ENCODE measurements at places on chromosomes 11 and 22.

DNA sequence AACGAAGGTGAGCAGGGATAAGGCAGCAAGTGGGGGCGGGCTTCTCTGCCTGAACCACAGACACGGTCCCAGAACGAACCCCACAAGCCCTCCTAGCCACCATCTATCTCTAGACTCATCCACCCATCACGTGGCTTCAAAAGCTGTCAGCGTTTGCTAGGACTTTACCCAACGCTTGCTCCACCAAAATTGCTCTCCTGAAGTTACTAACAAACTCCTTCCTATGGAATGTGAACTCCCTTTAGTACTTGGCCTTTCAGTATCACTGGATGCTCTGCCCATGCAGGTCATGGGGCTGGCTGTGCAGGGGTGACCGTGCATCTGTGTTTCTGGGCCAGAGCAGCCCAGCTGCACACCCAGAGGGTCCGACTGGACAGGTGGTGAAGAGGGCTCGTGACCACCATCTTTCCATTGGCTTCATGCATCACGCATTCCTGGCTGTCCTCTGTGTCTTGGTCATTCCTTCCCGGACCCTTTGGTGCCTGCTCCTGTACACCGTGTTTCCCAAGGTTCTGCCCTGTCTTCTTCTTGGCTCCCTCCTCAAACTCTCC is 85.1 kb downstream of the MYO7A start:
- DNase-seq = no peak

- DNase-seq = no peak
These were observed 130.8 kb downstream of the ARL14EP start for GRCh38 chr11:30453705-30454104.

- no peak for DNase-seq
These were observed 98.3 kb downstream of the WNT11 start for GRCh38 chr11:76107971-76108370.

DNA sequence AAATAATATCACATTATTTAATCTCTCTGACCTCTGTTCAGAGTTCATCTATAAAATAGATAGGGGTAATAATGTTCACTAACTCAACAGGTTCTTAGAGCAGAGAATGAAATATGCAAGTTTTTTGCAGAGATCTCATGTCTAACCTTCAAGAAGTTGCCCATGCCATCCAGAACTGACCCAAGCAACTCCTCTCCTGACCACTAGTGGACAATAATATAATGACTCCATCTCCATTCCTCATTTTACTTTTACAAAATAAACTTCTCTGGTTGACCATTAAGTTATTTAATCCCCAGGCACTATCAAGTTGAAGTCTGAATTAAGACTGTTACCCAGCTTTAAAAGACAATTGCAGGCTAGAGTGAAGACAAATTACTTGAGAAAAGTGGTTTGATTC is 382.6 kb downstream of the KCNA4 start:
- no peak for DNase-seq

DNA sequence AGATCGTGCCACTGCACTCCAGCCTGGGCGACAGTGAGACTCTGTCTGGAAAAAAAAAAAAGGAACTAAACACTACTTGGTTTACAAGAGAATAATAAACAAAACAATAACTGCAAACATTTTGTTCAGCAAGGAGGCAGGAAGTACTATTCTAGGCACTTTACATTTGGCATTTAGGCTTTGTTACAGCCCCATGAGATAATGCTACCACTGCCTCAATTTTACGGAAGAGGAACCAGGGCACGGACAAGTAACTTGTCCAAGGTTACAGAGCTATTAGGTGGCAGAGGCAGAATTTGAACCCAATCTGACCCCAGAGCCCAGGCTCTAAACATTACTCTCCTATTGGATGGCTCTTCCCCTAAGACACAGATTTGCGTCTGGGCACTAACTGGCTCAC is 108.7 kb upstream of the AKIP1 start:
- DNase-seq = no peak

DNA sequence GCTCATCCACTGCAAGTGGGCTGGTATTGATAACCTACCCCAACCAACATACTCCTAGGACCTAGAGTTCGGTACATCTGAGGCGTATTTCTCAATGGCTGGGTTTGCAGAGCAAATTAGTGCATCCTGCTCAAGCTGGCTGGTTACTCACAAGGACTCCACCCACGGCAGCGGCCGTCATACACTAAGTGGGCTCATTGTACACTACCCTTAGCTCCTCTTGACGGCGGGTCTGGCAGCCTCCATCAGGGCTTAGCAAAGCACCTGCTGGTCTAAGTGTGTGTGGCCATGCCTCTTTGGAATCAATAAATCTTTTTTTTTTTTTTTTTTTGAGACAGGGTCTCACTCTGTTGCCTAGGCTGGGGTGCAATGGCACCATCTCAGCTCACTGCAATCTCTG is 20.2 kb upstream of the KCNJ11 start:
- no peak for DNase-seq

- no peak for DNase-seq
These were observed 4.1 kb upstream of the CD82 start for GRCh38 chr11:44561275-44561805.

- DNase-seq = no peak
These were observed 2.5 kb upstream of the POGLUT3 start for GRCh38 chr11:108500721-108501120.

DNA sequence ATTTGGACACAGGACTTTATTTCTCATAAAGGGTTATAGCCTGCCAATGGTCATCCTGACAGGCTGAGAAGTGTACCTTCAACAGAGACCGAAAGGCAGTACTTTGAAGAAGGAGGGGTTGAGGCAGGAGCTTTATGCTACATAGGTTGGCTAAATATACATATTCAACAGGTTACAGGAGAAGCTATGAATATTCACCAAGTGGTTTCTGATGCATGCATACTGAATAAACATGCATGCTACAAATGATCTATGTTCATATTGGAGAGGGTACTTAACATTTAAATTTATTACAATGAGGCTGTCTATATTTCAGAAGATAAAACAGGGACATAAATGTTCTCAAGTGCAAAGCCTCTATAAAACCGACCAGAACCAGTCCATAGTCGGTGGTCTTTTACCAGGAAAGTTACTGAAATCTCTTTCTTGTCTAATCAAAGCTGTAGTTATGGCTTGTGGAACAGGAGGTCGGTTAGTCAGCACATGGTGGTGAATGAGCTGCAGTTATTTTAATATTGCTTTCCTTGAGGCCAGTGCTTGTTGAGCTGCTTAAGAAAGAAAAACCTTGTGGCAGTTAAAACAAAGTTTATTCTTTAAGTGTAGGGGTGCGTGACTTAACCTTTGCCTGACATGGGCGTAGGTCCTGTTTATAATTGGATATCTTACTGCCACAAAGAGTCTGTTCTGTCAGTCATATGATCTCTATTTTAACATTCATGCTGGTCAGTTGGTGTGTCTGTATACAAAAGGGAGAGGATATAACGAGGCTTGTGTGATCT is 19.5 kb downstream of the CNTF start:
- DNase-seq = no peak

DNA sequence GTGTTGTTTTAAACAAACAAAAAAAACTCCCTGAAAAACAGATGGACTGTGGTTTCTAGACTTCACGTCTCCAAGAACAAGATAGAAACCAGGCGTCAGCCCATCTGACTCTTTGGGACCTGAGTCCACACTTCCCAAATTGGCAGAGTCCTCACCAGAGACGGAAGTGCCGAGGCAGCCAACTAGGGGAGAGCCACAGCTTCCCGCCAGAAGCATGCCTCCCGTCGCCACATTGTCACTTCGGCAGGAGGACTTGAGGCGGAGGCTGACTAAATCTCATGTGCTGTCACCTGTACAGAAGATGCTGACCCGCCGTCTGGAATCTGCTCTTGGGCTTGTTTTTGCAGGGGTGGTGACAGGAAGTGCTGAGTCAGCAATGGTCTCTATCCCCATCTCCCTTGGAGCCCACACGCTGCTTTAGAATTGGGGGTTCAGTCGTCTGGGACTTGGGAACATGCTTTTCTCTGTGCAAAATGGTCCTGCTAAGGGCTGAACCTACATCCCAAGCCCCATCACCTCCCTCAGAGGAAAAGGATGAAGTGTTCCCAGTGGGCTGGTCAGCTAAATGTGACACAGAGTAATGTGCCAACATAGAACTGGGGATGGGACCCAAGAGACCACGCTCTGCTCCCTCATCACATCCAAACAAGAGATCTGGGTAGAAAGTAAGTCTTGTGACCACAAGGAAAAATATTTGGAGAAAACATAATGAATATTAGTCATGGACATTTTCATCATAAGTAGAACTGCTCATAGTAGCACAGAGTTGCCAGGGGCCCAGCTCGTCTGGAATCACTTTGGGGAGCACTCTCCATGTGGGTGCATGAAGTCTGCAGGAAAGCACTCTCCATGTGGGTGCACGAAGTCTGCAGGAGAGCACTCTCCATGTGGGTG is 152.9 kb downstream of the SNX19 start:
- no peak for DNase-seq

GRCh38 chr11:61293867-61294716 is 1.0 kb downstream of the VWCE start:
- DNase-seq = peak; percentile 53

GRCh38 chr11:29801561-29801960 is 215.3 kb downstream of the KCNA4 start:
- no peak for DNase-seq

DNA sequence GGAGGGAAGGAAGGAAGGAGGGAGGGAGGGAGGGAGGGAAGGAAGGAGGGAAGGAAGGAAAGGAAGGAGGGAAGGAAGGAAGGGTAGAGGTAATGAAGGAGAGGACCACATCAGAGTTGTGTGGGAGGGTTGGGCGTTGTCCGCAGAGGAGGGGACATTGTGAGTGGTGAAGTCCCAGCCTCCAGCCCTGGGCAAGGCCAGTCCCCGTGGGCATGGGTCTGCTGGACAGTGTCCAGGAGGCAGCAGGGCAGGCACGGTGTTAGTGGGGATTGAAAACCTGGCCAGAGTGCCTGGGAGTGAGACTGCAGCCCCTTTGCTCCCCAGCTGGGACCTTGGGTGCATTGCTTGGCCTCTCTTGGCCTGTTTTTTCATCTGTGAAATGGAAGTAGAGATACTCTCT is 1462.3 kb downstream of the BRD1 start:
- no peak for DNase-seq

DNA sequence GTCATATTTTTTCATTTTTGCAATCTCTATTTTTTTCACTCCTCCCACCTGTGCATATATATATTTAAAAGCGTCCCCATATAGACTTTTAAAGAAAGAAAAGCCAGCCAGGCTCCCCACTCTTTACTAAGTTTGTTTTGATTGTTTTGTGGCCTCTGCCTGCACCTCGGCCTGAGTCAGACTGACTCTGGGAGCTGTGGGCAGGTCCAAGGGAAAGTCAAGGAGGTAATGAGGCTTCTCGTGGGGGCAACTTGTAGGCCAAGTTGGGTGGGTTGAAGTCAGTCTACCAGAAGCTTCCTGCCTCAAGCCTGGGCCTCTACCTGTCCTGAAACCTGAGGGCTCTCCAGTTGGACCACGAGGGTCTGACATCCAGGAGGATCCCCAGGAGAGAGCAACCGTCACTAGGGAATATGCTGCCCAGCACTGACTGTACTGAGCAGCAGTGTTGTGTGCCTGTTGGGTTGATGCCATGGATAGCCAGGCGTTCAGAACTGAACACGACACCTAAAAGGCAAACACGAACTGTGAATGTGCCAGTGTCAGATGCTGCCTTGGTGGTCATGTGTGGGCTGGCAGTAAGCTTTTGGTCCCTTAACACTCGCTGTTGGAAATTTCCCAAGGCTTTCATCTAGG is 58.8 kb downstream of the BMAL1 start:
- no peak for DNase-seq

DNA sequence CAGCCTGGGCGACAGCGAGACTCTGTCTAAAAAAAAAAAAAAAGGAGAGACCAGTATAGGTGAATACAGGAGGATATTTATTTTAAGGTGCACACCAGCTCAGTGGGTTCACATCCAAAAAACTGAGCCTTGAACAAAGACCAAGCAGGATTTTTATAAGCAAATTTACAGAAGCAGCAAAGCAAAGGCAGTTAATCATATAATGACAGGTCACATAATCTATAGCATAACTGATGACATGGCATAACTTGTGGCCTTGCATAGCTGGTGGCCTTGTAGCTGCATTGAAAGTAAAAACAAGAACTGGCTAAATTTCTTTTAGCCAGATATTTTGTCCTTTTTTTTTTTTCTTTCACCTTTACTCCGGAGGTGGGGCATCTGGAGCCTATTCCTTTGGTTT is 2.7 kb upstream of the PLAAT3 start:
- DNase-seq = no peak

DNA sequence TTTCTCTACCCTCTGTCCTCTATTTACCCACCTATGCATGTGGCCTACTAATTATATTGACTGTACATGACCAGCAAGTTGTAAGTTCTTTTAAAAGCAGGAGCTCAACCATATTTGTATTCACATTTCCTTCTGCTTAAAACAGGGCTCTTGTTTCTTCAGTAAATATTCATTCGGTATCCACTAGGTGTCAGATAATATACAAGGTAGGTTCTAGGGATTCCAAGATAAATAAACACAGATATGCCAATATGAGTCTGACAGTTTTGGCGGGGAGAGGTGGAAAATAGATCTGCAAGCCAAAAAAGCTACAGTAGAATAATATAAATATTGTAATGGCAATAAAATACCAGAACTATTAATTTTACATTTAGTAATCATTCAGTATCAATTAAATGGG is 15.3 kb upstream of the RAB30 start:
- peak; percentile 21 for DNase-seq

GRCh38 chr11:66924272-66924671 is 33.9 kb downstream of the PC start:
- DNase-seq = no peak

GRCh38 chr11:76850815-76851214 is 9.9 kb upstream of the ACER3 start:
- DNase-seq = no peak

- no peak for DNase-seq
These were observed 84.2 kb downstream of the FAM168A start for GRCh38 chr11:73513707-73514106.

DNA sequence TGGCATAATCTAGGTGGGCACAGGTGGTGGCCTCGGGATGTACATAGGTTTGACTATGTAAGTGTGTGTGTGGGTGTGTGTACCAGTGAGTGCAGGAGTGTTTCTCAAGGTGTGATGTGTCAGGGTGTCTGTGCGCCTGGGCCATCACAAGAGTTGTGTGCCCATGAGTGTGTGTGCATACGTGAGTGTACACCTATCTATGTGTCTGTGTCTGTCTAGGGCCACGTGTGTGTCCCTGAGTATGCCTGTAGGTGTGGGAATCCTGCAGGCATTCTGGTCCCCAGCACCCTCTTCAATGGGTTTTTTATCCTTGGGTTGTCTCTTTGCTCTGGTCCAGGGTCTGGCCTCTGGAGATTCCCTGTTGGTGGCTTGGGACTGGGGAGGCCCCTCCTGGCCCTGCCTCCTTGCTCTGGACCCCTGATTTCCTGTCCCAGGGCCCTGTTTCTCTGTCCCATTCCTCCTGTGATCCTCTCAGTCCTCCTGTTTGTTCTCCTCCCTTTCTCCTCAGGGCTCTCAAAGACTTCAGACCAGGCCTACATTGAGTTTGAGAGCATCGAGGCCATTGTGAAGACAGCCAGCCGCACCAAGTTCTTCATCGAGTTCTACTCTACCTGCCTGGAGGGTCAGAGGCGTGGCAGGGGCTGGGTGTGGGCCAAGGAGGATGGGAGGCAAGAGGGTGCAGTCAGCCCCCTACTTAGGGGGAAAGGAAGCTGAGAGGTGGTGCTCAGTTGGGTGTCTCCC is 9.4 kb downstream of the INPPL1 start:
- no peak for DNase-seq
